ENCODE measurements at places on chromosomes 5 and 9.
A peak's percentile ranks its signal among the peaks of the same experiment; 100 is the strongest.

DNA sequence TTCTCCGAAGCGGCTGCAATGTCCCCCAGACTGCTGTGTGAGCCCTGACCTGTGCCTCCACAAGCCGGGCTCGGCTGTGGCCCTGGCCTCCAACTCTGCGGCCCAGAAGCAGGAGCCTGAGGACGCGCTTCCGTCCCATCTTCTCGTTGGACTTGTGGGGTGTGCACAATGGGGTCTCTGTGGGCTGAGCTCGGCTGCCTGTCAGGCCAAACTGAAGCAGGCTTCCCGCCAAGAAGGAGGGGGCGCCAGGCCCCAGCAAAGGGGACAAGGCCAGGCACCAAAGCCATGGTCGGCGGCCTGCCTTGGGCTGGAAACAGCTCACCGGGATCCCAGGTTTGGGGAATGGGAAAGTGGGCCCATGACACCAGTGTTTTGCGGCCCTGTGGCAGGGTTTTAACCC is 4.1 kb downstream of the NOTCH1 start:
- no peak for DNase-seq

DNA sequence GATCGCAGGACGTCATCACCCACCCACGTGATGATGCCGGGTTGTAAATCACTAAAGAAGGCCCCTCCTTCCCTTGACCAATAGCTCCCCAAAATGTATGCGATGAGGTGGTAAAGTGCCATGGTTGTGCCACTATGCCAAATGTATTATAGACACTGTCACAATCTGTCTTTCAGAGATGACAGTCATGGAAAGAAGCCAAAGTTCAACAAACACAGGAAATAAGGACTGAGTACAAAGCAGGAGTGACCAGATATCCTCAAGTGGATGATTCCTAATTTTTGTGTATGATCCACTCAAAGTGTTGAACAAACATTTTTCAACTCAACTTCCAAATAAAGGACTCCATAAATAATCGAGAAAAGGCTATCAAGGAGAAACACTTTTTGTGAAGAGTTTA is 12.5 kb downstream of the GLIS3 start:
- DNase-seq: no peak

GRCh38 chr5:81337803-81338202 is 36.4 kb downstream of the ZCCHC9 start:
- DNase-seq: no peak

DNA sequence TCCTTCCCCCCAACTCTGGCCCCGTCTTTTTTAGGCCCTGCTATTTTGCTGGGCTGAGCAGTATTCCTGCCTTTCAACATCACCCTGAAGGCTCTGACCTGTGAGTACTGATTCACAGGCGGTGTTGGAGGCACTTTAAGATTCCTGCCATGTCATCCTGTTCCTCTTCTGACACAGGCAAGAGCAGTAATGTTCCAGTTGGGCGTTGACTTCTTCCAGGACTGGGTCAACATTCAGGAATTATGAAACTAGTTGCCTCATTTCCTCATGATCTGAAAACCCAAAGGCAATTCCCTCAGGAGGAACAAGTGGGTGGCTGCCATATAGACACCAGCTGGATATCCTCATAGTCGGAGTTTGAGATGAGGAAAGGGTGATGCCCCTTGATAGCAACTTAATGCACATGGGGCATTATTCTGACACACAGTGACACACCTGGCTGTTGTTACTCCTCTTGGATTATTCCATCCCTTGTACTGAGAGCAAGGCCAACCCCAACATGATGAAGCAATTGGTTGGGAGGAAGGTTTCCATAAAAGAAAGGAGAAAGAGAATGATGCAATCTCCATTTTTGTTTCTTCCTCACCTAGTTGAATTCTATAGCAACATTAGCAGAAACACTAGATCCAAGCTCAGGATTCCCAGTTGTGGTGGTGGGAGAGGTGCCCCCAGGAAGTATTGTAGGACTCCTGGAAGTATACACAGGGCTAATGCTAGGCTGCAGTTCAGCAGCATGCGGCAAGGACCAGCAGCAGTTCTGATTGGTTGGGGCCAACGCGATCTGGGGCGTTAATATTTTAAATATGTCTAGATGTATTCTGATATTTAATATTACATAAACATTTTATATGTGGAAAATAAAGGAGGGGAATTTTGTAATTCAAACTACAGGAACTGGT is 19.6 kb upstream of the GLRX start:
- no peak for DNase-seq

- no peak for DNase-seq
Observed at GRCh38 chr5:170662966-170663365, 120.6 kb upstream of the GABRP start.

GRCh38 chr5:54837093-54837492 is 148.3 kb downstream of the ESM1 start:
- DNase-seq: no peak

GRCh38 chr9:93945400-93946337 is 9.5 kb downstream of the BARX1 start:
- DNase-seq: no peak

DNA sequence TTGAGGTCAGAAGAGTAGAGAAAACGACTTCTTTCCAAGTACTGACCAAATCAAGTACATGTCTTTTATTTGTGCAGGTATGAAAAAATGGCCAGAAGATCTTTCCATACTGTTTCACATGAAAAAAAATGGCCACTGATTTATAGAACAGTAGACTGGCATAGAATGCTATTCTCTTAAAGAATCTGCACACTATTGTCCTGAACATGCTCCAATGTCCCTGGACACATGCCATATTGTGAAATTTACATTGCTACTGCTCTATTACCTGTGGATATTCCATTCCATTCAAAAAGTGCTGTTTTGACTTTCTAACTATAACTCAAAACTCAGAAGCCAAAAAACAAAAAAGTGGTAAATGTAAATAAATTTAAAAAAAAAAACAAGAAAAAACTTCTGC is 60.6 kb downstream of the FBXL17 start:
- no peak for DNase-seq

DNA sequence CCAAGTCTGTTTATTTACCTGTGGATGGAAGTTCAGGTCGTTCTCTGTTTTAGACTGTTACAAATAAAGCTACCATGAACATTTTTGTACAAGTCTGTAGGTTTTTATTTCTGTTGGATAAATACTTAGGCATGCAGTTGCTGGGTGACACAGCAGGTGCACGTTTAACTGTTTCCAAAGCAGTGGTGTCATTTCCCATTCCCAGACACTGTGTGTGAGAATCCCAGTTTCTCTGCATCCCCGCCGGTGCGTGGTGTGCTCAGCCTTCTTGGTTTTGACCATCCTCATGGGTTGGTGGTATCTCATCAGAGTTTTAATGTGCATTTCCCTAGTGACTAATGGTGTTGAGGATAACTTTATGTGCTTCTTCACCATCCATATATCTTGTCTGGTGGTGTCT is 27.2 kb downstream of the AHRR start:
- no peak for DNase-seq

GRCh38 chr5:161373345-161373707 is 173.2 kb downstream of the GABRB2 start:
- no peak for DNase-seq

GRCh38 chr5:148855249-148856008 is 29.0 kb downstream of the ADRB2 start:
- DNase-seq: peak; percentile 51

DNA sequence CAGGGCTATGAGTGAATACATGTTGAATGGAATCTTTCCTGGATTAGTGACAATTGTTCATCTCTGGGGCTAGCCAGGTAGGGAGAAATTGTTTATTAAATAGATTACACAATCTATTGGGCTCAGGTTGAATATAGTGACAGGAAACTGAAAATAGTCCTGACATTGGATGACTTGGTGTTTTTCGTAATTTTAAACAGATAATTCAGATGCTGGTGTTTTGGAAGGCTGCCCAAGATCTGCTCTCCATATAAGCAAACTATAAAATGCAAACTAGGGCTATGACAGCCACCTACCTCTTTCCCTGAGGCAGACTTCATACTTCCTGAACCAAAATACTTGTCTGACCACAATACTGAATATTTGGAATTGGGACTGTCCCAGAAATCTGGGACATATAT is 99.1 kb downstream of the ENC1 start:
- DNase-seq: no peak

DNA sequence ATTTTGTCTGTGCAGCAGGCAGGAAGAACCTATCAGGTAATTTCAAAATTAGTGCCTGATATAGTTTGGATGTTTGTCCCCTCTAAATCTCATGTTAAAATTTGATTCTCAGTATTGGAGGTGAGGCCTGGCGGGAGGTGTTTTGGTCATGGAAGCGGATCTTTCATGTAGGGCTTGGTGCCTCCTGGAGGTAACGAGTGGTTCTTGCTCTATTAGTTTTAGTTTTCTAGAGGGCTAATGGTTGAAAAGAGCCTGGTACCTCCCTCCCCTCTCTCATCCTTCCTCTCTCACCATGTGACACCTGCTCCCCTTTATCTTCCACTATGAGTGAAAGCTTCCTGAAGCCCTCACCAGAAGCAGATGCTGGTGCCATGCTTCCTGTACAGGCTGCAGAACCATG is 106.3 kb downstream of the DRD1 start:
- no peak for DNase-seq

DNA sequence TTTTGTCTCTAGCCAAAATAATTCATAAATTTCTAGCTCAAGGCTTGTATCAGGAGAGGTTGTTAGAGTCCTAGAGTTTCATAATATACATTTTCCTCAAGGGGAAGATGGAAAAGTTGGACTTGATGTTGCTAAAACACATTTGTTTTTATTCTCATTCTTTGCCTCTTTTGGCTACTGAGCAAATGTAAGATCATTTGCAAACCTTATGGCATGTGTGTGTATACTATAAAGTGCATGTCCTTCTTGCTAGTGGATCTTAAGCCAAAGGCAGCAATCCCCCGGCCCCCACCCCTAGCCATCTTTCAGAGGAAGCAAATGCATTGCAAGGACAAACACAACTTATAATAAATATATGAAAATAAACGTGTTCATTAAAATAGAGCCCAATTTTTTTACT is 43.0 kb downstream of the ADAMTSL1 start:
- DNase-seq: no peak

DNA sequence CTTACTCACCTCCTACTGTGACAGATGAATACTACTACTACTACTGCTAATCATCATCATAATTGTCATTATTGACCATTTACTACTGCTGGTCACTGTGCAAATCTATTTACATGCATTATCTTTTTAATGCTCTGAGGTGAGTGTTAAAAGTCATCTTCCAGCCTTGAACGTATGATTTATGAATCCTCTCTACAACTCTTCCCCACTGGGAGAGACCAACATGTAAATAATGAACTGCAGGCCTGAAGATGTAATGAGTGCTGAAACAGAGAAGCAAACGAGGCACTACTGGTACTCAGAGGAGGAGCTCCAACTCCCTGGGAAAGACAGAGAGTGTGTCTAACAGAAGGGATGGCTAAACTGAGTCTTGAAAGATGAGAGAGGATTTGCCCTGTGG is 95.4 kb downstream of the JAKMIP2 start:
- no peak for DNase-seq

DNA sequence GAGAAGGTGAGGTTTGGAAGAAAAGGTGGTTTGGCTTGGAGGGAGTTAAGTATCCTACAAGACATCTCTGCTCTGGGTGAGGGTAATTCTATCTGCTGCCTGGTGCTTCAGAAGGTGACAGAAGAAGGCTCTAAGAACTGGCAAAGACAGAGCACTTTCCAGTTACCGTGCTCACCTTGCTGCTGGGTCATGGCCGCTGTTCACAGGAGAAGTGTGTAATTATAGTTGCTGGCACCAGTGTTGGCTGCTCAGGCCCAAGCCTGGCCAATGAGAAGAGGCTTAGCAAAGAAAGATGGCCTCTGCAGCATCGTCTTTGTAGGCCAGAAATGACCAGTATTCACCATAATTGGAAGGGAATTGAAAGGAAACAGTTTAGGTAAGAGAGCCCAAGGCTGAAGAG is 37.9 kb upstream of the KLF9 start:
- DNase-seq: no peak

DNA sequence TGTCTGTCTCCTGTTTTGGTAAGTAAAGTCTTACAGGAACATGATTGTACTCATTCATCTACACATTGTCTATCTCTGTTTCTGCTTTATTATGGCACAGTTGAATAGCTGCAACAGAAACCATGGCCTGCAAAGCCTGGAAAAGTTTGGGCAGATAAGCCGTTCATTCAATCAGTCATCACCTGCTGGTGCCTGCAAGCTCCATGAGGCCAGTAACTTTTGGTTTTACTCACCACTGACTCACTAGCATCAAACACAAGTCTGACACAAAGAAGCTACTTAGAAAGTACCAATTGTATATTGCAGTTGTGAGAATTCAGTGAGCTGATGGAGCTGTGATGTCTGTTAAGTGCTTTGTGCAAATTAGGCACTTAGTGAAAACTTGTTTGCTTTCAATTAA is 373.6 kb upstream of the SGCD start:
- no peak for DNase-seq

DNA sequence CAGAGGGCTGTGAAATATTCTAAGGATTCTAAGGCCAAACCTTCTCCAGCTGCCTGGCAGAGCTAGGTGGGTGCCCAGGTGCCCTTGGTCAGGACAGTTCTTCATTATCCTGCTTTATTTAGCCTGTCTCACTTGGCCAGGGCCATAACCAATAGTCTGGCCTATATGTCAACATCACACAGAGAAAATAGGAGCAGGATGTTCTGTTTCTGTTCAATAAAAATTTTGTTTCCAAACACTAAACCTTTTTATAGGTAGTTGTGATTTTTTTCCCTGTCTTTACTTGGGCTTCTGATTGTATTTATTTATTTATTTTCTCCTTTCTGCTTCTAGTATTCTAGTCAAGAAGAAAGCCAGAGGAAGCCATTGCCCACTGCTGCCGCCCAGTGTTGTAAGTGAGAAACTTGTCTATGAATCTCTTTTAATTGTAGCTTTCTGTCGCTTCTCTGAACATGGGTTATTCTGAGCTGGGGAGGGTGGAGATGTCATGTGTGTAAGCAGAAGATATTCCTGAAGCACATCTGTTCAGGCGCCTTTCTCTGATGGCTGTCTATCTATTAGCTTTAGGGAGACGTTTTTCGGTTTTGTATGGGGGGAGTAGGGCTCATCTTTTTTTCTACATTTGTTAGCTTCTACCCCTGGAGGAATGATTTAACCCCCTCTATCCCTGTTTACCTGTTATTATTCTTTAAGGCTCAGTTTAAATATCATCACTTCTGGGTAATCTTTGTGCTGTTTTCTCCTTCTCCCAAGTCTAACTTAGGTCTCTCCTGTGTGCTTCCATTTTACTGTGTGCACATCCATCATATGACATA is 97.1 kb downstream of the UNC13B start:
- DNase-seq: peak; percentile 46

DNA sequence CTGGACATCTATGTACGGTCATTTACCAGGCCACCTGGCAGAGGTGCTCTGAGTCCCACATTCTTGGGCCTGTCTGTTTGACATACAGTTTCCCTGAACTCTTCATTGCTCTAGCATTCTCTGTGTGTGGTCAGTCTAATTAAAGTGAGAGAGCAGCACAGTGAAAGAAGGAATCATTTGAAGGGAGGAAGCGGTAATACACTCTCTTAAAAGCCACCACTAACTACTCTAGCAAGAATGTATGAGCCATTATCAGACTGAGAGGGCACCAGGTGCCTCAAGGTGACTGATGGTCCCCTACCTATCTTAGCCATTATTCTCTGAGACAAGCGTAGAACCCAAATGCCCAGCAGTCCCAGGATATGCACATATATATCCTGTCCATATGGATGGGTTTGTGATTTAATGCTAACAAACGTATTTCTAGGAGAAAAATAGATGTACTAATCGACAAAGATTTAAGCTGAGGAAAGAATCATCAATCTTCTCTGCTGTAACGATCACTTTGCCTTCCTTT is 527.2 kb downstream of the PRELID2 start:
- no peak for DNase-seq

GRCh38 chr9:4678679-4679267 is 596 bp upstream of the CDC37L1 start:
- peak; percentile 31 for DNase-seq

- no peak for DNase-seq
Observed at GRCh38 chr9:9099646-9100045, 1300.1 kb upstream of the DMAC1 start.
